ENCODE measurements at places on chromosomes 2 and 18.

DNA sequence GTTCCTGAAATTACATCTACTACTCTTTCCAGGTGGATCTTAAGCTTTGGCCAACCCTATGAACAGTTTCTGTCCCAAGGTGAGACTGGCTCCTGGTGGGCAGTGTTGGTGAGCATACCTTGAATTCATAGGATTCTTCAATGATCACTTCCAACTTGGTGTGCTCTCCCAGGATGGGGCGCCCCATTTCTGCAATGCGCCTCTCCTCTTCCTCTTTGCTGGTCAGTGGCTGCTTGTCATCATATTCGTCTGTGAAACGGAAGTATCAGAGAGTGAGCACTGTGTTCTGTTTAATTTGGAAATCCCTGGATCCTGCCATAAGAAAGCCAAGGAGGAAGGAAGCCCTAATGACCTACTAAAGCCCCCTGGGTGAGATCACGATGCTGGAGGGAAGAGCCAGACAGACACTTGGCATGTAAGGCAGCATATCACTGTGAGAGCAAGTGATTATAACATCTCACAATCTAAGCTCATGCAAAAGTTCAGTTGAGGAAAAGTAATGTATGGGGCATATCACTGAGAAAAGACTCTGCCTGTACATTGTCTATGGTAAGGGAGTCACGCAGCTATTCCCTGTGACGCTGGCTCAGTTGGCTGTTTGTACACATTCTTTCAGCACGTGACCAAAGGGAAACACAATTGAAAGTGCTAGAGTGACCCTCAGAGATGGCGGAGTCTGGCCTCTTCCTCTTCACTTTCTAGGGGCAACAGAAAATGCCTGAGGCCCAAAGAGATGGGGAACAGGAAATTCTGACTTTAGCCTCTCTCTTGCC, 287.0 kb downstream of the SLC8A1 start:
- no peak for DNase-seq

DNA sequence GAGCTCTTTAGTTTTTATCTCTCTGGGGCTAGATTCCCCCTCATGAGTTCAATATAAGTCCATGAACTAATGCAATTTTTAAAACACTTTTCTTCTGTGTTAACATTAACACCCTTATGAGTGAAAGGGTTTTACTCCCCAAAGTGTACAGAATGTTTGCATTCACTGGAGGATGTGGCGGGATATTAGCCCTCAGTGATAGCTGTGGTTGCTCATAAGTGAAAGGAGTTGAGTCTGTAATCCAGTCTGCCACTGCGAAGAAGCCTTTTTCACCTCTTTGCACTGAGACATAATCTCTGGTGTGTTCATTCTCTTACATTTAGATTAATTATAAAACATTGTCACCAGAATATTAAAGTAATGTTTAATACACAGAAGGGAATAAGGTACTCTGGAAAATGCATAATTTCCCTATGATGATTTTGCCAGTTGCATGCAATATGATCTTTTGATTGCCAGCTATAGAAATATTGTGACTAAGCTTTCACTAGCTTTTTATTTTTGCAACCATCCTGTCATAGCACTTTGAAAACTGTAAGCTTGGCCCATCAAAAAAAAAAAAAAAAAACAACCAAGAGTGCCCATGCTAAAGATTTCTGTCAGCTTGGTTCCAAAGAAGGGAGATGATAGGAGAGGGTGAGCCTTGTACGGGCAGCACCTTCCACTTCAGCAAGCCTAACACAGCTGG, 113.2 kb downstream of the BCL11A start:
- DNase-seq = no peak

- DNase-seq = no peak
Measured at GRCh38 chr2:89811295-89811694, 1119.8 kb downstream of the RPIA start.

DNA sequence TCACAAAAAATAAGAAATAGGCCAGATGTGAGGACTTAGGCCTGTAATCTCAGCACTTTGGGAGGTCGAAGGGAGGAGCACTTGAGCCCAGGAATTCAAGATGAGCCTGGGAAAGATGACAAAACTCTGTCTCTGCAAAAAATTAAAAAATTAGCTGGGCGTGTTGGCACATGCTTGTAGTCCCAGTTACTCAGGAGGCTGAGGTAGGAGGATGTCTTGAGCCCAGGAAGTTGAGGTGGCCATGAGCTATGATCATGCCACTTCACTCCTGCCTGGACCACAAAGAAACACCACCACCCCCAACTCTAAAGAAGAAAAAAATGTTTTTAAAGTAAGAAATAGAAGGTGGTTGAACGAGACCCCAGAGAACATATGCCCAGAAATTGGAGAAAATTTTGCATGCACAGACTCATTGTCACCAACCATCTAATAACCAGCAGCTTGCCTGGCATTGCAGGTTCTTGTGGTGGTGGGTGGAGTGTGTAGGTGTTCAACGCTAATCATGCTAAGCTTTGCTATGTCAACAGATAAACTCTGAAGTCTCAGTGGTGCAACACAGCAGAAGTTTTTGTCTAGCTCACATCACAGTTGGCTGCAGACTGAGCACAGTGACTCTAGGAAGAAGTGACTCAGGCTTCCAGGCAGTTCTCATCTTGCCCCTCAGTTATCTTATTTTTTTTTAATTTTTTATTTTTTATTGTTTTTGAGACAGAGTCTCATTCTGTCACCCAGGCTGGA, 18.6 kb downstream of the ARL4C start:
- no peak for DNase-seq

DNA sequence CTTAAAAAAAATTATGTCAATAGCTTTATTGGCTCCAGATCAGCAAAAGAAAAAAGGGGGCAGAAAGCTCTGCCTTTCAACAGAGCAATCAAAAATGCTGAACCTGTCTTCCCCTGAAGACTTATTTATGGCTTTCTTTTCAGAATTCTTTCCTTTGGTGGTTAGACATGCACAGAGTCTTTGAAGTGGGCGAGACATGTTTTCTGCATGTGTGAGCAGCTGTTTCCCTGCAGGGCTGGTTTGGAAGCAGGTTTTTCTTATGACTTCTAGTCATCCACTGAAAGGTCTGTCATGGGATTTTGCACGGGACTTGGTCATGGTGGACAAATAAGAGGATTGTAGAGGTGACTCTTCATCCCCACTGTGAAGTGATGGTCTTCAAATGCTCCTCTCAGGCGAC, 160.3 kb downstream of the VAPA start:
- no peak for DNase-seq

DNA sequence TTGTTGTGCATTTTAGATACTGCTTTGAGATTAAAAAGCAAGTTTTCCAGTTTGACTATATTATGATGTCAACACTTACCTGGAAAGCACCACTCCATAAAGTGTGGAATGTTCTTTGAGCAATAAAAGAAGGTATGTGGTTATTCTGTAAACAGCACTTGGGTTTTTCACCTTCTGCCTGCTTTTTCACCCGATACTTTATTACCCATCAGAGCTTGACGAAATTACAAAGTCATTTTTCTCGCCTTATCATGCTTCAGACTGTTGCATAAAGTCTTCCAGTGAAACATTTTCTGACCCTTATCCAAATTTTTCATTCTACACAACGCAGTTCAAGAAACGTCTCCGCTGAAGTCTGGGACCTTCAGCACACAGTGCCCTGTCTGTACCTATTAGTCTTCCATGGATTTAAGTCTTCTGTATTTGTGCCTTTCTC, 25.2 kb downstream of the CAB39 start:
- DNase-seq = no peak

GRCh38 chr2:190528521-190529001, 6.0 kb downstream of the NEMP2 start:
- no peak for DNase-seq

DNA sequence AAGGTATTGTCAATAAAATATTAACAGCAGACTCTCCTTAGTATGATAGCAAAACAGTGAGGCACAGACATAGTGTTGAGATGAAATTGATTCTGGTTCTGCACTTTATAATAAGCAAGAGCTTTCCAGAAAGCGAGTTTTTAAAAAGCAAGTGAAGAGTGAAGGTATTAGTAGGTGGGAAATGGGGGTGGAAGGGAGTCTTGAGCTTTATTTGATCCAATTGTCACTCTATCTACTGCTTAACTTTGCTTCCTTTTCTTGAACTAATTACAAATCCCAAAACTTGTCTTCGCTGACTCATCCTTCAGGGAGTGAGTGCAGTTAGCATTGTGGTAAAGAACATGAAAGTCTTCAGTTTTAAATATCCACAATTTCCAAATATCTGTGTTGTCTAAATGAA, 120.6 kb upstream of the BOD1L2 start:
- DNase-seq = no peak

DNA sequence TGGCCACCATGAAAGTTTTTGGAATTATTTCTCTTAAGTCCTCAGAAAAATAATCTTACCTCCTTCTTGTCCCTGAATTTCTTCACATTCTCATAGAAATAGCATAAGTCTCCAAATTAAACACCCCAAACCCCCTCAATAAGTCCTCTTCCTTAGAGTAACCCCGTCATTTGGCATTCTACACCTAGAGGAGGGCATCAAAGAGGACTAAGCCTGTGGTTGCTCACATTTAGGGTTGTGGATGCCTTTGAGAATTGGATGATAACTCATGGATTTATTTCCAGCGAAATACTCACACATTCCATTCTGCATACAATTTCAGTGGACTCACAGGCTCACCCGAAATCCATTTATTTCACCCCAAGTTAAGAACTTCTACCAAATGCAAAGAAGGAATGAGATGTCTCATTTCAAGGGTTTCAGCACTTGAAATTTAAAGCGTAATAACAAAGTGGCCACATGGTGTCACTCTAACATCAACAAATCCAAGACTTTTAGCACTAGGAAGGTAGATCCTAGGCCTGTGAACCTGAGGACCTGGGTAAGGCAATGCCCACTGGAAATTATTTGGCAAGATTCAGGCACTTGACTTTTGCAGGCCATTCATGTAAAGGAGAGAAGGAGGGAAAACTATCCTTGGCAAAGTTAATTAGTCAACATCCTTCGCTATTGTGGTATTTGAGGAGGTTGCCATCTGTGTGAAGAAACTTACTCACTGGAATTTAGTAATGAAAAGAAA, 24.6 kb downstream of the DYTN start:
- DNase-seq = peak; percentile 0

DNA sequence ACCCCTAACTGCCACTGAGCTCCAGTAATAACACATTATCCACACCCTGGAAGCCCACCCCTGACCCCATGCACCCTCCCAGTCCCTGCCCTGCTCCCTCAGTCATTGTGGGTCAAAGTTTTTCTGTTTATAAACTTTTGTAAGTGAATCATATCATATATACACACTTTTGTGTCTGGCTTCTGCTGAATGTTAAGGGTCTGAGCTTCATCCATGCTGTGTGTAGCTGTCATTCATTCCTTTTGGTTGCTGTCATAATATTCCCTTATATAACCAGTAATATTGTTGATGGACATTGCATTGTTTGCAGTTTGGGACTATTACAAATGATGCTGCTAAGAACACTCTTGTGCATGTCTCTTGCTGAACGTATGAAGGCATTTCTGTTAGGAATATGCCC, 14.5 kb downstream of the CNNM4 start:
- no peak for DNase-seq

GRCh38 chr18:1861473-1861872, 709.8 kb downstream of the METTL4 start:
- no peak for DNase-seq

DNA sequence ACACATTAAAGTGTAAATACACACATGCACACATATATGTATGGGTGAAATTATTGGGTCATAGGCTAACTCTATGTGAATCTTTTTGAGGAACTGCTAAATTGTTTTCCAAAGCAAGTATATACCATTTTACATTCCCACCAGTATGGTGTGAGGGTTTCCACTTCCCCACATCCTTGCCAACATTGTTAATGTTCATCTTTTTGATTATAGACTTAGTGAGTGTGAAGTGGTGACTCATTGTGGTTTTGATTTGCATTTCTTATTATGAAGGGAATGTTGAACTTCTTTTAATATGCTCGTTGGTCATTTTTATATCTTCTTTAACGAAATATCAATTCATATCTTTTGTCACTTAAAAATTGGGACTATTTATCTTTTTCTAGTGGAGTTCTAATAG, 181.8 kb upstream of the GCFC2 start:
- no peak for DNase-seq

- DNase-seq = no peak
Measured at GRCh38 chr2:221915926-221916325, 343.8 kb upstream of the EPHA4 start.

DNA sequence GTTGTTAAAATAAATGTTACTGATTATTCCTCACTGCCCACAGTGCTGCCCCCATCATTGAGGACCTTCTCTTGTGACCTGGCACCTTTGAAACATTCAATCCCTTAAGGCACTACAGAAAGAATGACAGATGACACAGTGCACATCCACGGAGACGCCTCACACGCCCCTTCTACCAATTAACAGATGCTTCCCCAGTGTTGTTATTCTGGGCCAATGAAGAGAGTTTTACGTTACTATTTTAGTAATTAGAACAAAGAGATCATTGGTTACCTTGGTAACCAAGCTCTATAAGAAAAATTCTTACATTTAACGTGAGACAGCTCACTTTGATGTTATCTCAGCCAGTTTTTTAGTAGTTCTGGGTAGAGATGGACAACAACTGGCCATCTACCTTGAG, 152.0 kb downstream of the ZNF236 start:
- DNase-seq = no peak
